ENCODE measurements at places on chromosomes 5 and 9.

GRCh38 chr9:78769690-78770089 lies 472.8 kb downstream of the PSAT1 start:
- no peak for DNase-seq

- no peak for DNase-seq
Measured at GRCh38 chr9:7710686-7711085, 88.9 kb downstream of the DMAC1 start.

DNA sequence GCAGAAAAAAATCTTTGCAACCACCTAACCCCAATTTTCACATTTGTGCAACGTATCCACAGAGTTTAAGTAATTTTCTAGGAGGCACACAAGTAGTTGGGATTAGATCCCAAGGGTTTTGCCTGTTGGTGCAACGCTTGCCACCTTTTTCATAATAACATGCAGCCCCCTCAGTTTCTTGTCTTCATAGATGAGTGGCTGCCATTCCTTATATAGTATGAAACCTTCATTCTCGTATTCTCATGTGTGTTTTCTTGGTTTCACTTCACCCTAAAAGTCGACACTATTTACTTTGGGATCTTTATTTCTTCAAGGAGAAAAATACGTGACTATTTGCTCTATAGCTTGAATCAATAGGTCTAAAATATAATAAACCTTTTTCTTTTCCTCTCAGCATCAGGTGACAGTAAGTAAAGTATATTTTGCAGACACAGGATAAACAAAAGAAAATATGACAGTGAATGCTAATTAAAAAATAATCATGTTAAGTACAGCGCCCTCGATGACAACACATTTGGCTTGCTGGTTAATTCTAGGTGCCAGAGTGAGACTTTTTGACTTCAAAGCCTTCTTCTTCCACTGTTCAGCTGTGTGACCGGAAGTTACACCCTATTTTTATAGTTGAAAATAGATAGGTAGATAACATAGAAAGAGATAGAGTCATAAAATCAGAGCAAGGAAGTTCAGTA lies 342.8 kb upstream of the CCNG1 start:
- no peak for DNase-seq

GRCh38 chr9:128705051-128705965 lies 3.0 kb downstream of the PKN3 start:
- DNase-seq = no peak

- no peak for DNase-seq
Measured at GRCh38 chr5:9430306-9430705, 115.6 kb downstream of the SEMA5A start.

- DNase-seq = no peak
Measured at GRCh38 chr5:149563466-149563865, 12.2 kb upstream of the CSNK1A1 start.

DNA sequence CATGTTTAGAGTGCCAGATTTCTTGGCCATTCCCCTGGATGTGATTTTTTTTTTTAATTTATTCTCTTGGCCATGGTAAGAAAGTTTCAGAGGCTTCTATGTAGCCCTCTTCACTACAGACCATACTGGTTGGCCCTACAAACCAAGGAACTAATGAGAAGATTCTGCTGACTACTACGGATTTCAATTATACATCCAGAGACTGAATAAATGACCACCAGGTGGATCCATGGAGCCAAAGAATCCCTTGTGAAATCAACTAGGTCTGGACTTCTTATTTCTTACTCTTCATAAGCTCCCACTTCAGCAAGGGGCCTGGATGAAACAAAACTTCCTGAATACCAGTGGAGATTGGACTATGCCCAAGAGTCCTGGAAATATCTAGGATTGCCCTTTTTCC lies 27.6 kb downstream of the ZNF622 start:
- no peak for DNase-seq

- DNase-seq = no peak
Measured at GRCh38 chr5:74382123-74382855, 258.2 kb downstream of the ENC1 start.
